ENCODE measurements at places on chromosomes 12 and 14.
A peak's percentile ranks its signal among the peaks of the same experiment; 100 is the strongest.

DNA sequence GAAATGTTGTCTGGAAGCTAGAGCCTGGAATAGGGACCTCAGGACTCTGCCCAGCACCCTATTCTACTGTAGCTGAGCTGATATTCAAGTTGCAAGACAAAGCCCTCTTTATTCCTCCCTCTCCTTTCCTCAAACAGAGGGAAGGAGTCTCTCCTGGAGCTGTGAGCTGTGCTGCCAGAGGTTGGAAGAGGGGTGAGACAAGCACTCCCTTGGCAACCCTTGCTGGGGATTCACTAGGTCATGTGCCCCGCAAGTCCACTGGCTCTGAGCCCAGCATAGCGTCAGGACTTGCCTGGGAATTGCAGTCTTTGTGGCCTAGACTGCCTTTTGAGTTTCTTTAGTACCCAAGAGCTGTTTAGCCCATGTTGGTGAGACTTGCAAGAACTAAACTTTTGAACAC lies 11.4 kb upstream of the ASCL1 start:
- no peak for DNase-seq

GRCh38 chr14:66641861-66642635 lies 134.1 kb downstream of the GPHN start:
- DNase-seq: no peak

DNA sequence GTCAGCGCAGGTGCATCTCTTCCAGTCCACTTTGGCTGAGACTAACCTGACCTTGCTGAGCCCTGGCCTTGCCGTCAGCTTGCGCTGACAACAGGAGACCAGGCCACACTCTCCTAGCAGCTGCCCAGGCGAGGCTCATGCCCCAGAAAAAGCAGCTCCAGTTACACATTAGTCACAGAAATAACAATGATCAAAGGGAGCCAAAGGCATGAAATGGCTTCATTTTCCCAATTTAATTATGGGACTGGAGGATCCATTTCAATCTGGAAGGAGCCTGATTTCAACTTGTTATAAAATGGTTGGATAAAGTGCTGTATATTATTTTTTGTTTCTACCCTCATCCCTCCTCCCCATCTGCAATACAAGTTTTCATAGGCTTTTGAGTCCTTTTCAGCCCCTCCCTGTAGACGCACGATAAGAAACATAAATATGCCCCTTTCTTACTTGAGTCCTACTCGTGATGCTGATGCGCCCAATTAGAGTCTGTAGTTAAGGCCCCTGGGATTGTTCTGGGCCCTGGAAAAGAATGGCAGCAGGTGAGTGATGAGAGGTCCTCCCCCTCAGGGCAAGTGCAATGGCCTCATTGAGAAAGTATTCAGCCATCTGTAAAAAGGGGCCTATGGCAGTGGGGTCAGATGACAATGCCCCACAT lies 376.0 kb downstream of the C12orf75 start:
- no peak for DNase-seq

DNA sequence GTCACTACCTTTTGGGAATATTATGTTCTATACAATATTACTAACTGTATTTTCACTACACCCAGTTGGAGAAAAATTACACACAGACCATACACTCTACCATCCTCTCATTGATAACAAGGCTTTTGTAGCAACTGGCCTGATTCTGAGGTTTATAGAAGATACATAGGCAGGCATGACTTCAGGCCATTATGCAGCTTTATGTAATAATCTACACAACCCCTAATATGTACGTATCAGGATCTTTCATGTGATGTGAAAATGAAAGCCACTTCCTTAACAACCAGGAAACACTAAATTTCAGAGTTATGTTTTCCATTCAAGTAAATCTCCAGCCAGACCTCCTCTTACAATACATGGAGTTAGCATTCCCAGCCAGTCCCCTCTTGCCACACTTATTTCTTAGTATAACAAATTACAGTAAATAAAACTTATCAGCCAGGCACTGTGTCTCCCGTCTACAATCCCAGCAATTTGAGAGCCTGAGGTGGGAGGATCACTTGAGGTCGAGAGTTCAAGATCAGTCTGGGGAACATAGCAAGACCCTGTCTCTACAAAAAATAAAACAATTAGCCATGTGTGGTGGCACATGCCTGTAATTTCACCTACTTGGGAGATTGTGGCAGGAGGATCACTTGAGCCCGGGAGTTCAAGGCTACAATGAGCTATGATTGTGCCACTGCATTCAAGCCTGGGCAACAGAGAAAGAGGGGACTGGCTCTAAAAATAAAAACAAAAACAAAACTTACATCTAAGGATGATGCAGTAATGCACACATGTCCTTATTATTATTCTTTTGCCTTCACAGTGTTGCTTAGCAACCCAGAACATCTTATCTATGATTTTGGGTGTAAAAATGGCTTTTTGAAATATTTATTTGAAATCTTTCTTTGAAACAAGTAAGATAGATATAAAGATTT lies 10.4 kb upstream of the OSBPL8 start:
- DNase-seq: no peak

DNA sequence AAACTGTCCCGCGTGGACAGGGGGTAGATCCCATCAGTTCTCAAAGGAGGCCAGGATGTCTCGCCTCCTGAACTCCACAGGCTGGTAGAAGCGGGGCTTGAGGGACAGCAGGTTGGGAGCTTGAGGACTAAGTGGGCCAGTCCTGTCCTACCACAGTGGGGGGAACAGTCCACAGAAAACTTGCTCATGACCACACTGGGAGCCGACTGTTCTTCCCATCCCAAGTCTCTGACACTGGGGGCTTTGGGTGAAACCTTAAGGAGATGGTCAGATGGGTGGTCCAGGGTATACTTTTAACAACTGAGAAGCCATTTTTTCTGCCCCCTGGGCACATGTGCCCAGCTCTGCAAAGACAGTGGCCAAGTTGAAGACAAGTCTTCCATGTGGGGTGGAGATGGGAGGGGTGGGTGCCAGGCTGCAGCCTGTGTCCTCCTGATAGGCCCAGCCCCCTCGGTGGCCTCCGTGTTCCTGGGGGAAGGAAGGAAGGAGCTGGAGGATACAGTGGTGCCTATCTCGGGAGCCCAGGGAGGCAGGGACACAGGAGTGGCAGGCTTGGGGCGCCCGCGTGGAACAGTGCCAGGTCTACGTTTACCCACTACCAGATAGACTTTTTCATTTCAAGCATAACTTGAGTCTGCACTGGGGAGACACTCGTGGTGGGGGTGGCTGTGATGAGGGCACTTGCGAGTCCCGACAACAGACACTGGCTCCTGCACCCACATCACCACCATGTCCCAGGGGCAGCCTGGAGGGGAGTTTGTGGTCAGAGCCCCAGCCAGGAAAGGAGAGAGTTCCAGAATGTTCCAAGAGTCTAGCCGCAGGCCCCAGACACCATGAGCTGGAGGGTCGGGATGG lies 14.7 kb downstream of the RHOF start:
- DNase-seq: no peak

GRCh38 chr14:92600318-92601053 lies 86.9 kb downstream of the RIN3 start:
- peak; percentile 82 for DNase-seq

- no peak for DNase-seq
Measured at GRCh38 chr12:112995008-112995407, 16.7 kb downstream of the OAS2 start.

- DNase-seq: no peak
Measured at GRCh38 chr12:18794000-18794399, 56.1 kb downstream of the CAPZA3 start.

DNA sequence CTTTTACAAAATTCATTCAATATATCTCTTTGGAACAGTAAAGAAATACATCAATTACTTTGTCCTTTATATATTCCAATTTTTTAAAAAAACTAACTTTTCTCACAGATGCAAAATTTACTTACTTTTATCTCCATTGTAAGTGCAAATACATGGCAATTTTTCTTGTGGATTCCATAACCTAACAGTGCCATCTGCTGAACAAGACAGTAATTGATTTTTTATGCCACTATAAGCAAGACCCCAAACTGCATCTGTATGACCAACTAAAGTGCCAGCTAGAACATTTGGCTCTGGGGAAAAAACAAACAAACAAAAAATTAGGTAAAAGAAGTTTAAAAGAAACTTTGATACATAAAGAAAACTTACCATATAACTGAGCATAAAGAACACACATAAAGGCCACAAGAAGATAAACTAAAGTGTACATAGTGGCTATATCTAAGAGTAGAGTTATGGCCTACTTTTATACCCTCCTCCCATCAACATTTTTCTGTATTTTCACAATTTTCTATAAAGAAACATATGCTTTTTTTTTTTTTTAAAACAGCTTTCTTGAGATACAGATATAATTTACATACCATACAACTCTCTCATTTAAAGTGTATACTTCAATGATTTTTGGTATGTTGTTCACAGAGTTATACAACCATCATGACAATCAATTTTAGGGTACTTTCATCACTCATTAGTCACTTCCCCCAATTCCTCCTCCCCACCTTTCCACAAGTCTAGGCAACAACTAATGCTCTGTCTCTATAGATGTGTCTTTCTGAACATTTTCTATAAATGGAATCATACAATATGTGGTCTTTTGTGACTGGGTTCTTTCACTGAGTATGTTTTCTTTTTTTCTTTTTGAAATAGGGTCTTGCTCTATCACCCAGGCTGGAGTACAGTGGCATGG lies 32.6 kb downstream of the COCH start:
- DNase-seq: no peak

DNA sequence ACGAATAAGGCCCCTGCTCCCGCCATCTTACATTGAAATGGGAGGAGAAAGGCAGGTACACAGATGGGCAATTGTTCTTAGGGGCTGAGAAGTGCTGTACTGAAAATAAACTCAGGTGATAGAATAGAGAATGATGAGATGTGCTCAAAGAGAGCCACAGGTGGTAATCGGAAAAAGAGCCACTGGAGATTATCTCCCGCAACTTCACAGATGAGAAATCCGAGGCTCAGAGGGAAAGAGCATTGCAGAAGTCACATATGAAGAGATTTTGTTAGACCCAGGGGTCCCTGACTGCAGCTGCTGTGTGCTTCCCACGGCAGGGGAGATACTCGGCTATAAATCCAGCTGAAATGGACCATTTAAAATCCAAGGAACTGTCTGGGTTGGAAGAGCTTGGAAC lies 73.7 kb downstream of the PRIMA1 start:
- no peak for DNase-seq

DNA sequence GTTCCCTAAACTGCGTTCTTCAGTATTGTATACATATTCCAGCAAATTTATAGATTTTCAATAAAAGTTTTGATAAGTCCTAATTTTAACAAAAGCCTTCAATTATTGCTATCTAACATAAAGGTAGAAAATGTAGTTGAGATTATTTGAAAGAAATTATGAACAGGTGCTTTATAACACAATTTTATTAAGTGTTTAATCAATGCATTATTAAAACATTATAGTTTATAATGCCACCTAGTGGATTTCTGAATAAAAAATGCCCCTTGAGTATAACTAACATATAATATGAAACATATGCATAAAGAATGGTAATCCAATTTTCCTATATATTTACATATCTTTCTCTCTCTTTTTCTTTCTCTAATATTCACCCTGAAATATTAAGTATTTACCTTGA lies 515.3 kb downstream of the SLC6A15 start:
- DNase-seq: no peak

GRCh38 chr14:25003537-25003936 lies 46.4 kb downstream of the STXBP6 start:
- no peak for DNase-seq

- DNase-seq: no peak
Measured at GRCh38 chr12:112524676-112525425, 106.1 kb downstream of the PTPN11 start.

- DNase-seq: no peak
Measured at GRCh38 chr12:42486407-42486806, 103.1 kb downstream of the PRICKLE1 start.

DNA sequence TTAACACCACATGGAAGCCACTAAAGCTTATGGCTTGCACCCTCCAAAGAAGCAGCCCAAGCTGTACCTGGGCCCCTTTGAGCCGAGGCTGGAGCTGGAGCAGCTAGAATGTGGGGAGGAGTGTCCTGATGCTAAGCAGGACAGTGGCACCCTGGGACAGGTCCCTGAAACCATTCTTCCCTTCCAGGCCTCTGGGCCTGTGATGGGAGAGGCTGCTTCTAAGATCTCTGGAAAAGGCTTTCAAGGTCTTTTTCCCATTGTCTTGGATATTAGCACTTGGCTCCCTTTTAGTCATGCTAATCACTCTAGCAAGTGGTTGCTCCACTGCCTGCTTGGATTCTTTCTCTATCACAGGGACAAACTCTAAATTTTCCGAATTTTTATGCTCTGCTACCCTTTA lies 40.9 kb downstream of the OSBPL8 start:
- DNase-seq: no peak

DNA sequence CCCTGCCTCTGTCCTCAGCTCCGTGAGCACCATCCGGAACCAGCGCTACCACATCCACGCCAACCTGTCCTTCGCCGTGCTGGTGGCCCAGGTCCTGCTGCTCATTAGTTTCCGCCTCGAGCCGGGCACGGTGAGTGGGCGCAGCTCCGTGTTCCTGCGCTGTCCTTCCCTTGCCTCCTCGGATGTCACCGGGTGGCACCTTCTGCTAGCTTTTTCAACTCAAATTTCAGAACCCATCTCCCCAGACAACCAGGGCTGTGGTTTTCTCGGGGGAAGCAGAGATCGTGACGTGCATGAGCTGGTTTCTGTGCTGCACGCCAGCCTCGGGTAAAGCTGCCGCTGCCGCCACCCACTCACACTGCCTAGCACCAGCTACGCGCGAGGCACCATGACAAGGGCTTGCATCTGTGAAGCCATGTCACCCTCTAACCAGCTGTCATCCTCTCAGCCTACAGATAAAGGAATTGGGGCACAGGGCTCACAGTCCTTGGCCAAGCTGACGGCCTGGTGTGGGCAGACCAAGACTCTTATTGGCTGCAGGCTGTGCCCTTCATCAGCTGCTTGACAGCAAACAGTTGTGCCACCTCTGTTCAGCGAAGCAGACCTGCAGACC lies 152.1 kb downstream of the ADGRD1 start:
- DNase-seq: no peak

GRCh38 chr14:67569011-67569650 lies 30.9 kb downstream of the PIGH start:
- DNase-seq: no peak

DNA sequence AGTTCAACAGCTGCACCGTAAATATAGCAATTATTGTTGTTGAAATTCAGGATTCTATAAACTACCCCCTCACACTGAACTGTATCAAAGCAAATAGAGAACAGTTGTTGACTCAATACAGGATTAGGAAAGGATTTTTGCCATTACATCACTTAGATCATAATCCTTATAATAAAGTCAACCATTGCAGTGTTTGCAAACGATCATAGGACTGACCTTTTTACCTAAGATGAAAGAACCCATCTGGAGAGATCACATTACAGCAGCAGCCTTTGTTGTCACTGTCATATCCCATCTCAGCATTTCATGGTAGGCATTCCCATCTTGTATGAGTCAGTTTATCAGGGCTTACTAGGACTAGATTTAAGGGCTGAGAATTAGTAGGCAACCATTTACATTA lies 96.1 kb downstream of the IPO8 start:
- DNase-seq: no peak

DNA sequence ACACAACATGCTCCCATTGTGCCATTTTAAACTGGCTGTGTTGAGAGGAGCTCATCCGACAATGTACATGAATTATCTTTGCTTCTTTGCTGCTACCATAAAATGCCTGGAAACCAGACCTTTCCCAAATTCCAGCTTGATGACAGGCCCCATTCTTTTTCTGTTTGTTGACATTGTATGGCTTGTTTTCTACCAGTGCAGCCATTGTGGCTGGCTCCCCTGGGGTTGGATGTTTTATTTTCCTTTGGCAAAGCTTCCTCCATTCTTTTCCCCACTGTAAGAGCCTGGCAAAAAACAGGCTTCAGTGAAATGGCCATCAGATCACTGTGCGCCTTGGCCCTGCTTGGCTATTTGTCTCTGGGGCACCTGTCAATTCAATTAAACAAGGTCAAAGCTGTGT lies 532.5 kb downstream of the VRK1 start:
- DNase-seq: no peak
